Tongue (tissue), 3 donors: ENCODE measurements at places on chromosomes 1 and 21.

GRCh38 chr1:23524163-23524562, 6.9 kb downstream of the E2F2 start:
- DNase-seq, result no peak

- DNase-seq, result peak; percentile 2
These were observed 1.2 kb downstream of the CAMK2N1 start for GRCh38 chr1:20484519-20485462.

GRCh38 chr1:28354121-28354520, 15.4 kb upstream of the PHACTR4 start:
- DNase-seq, result no peak

- peak; percentile 21 for DNase-seq
These were observed 28.9 kb downstream of the DISP1 start for GRCh38 chr1:222843469-222844410.

GRCh38 chr1:234564035-234565029, 45.6 kb downstream of the IRF2BP2 start:
- DNase-seq, result no peak

DNA sequence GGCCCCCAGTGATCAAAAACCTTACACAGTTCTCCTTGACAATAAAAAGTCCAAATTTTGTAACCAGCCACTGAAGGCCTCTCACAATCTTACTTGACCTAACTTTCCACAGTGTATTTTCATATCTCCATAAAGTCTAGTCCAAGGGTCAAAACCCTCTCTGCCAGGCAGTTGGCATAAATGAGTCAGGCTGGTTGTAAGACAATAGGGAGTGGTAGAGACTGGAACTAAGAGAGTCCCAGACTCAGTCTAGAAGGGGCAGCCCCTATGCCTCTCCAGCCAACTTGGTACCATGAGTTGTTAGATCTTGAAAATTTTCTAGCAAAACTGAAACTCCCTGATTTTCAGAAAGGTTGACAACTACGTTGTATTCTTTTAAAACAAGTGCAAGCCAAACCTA, 21.0 kb downstream of the KIF21B start:
- DNase-seq, result no peak

DNA sequence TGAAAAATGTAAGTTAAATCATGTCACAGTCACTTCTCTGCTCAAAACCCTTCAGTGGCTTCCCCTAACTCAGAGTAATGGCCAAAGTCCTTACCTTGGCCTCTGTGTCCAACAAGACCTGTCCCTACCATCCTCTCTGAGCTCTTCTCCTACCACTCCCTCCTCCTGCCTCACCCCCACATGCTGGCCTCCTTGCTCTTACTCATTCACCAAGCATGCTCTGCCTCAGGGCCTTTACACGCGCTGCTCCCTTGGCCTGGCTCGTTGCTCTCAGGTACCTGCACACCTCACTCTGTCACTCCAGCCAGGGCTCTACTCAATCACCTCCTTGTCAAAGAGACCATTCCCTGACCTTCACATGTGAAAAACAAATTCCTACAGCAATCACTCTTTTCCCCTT, 54.2 kb downstream of the SEC16B start:
- no peak for DNase-seq

GRCh38 chr1:55076356-55076755, 37.0 kb downstream of the PCSK9 start:
- no peak for DNase-seq

GRCh38 chr1:183933528-183934179, 103.9 kb downstream of the COLGALT2 start:
- no peak for DNase-seq

DNA sequence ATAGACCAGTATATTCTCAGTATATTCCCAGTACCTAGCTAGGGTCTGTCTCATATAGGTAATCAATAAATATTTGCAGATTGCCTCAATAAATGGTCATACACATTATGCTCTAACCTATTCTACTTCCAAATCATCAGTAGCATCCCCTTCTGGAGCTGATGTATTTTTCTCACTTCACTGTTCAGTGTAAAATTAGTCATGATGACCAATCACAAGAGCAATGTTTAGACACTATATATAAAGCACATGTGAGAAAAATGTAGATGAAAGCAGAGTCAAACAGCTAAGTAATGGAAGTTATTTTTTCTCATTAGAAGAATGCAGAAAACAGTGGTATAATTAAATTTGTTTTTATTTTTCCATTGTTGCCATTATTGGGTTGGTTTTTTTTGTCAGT, 34.7 kb downstream of the EPRS1 start:
- no peak for DNase-seq

GRCh38 chr1:47443530-47444296, 5.9 kb downstream of the FOXD2 start:
- DNase-seq, result no peak

GRCh38 chr1:31010086-31010989, 55.2 kb downstream of the PUM1 start:
- no peak for DNase-seq

GRCh38 chr1:11052839-11053757, 6.1 kb upstream of the MASP2 start:
- peak; percentile 47 for DNase-seq
